ENCODE measurements at places on chromosomes 3 and 15.

DNA sequence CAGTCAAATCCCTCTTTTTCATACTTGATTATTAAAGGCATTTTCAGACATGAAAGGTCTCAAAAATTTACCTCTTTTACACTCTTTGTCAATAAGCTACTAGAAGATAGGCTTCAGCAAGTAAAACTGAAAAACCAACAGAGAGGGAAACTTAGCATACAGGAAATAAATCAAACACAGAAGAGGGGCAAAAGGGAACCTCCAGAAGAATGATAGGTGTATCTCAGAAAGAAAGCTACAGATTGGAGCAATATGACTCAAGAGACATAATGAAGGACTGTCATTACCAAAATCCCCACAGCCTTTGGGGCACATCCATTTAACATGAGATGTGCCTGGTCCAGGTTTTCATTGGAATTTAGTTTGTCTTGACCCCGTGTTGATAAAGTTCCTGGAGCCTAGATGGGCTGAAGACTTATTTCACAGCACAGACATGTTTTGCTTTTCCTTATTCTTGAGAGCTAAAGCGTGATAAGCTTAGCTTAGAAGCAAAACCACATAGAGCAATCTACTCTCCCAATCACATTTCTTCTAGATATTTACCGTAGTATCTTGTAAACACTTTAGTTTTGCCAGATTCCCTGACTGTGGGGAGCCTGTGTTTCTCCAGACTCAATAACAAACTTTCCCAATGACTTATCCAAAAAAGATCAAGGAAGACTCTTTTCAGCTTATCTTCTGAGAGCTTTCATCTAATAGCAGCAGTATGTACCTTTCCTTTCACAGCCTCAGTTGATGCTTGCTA lies 11.7 kb downstream of the LRRFIP2 start:
- no peak for DNase-seq

DNA sequence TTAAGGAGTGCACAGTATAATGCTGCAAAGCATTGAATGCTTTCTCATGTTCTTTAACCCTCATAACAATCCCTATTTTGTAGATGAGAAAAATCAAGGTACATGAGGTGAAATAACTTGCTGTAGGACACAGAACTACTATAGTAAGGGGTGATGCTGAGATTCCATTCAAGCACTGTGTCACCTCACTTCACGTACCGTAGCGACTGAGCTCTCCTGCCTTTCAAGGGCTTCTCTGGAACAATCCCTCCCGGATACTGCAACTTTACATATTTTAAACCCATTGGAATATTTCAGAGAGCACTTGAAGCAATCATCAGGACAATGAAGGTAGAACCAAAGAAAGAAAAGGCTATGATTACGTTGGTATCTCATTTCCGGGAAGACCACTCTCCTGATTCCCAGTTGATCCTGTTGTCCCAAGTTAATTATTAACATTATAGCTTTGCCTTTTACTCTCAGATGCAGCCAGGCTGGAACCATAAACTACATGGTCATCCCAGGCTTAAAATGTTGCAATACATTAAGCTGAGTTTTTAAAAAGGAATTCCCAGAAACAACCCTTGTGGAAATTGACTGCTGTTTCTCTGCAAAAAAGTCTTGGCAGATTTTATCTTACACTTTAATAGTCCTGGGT lies 252.2 kb upstream of the IGF1R start:
- DNase-seq, result no peak

DNA sequence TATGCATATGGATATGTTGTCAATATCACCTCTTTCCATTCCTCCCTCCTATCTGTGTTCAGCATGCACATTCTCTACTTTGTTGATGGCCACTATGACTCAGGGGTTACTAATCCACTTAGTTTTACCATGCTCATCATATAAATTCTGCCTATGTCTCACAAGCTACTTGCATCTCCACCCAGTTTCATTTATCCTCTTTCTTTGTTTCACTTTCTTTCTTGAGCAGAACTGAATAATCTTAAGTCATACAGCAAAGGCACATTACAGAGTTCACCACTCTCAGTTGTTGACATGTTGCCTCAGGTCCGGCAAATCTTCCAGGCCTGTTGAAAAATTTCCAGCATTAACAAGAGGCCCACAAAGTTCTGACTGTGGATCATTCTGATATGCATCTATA lies 71.5 kb downstream of the SSR3 start:
- DNase-seq, result no peak

DNA sequence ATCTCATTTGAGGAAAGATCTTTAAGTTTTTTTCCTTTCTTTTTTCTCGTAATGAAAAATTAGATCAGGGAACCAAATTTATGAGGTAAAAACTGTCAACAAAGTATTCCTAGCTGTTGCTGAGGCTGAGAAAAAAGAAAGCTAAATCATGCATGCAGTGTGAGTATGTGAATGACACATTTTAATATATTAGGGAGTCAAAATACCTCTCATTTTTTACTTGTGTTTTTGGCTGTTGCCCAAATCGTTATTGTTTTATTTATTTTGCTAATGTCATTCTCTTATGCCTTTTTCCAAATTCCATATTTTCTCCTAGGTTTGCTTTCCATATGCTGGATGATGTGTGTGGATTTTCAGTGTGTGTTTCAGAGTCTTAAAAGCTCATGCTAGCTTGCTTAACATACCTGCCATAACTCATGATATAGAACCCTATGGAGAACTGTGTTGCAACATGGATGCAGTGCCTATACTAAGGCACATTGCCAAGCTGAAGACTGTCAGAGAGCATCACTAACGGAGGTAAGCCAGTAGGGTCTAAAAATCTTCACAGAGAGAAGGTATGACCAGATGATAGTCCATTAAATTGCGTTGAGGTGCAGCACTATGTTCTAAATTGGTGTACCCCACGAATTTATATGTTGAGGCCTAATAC lies 629.5 kb upstream of the KCNMB2 start:
- DNase-seq, result no peak

- DNase-seq, result no peak
These were observed 624.8 kb downstream of the NTRK3 start for GRCh38 chr15:87631775-87632174.

DNA sequence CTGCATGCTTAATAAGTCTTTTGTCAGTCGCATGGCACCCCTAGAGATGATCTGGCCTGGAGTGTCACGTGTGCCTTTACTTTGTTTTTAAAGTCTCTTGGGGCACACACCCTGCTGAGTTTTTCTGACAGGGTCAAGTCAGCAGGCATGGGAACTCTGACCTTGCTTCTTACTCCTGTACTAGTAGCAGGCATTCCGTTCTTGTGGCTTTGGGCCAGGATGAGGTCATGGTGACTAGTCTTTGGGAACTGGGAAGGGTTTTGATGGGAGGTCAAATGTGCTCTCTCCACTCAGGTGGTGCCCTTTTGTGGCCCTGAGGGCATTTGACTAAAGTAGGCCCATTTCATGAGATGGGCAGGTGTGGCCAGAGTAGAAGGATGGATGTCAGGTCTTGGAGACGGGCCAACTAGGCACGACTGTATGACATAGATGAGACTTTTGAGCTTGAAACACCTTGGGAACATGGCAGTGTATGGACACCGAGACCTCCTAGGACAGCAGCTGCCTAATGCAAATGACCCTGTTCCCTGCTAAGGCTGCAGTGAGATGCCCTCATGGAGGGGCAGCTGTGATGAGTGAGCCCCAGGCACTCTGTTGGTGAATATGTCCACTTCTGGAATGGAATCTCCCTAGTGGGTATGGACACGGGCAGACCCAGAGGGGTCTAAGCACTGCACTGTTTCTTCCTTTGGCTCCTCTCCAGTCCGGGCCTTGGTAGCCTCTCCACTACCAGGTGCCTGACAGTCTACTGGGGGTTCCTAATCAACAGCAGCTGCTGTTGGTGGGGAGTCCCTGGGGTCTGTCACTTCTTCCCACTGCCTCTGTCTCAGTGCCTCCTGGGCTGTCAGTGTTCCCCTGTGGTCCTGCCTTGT lies 16.4 kb downstream of the SRPRB start:
- DNase-seq, result no peak

DNA sequence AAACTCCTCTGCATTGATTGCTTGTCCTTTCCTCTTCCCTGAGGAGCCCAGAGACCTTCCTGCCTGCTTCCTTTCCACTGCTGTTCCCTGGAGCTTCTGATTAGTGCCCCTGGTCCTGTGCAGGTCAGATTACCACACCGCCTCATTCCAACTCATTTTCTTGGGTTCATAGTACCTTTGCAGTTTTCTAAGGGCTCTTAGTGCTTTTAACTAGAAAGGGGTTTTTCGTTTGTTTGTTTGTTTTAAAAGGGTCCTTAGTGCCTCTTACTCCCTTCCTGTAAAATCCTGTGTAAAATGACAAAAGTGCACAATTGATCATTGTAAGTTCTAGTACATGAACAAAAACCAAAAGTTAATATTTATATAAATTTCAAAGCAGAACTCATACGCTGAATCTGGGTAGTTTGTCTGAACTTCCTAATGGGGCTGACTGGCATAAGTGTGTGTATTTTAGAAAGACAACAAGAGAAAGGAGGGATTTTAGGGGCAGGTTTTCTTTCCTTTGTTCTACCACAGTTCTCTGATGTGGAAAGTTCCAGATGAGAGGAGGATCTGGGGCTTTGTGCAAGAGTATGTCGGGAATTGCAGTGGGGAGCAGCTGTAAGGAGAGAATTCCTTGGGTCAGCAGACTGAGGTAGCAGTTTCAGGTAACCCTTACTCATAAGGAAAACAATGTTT lies 30.6 kb downstream of the SNRK start:
- no peak for DNase-seq

DNA sequence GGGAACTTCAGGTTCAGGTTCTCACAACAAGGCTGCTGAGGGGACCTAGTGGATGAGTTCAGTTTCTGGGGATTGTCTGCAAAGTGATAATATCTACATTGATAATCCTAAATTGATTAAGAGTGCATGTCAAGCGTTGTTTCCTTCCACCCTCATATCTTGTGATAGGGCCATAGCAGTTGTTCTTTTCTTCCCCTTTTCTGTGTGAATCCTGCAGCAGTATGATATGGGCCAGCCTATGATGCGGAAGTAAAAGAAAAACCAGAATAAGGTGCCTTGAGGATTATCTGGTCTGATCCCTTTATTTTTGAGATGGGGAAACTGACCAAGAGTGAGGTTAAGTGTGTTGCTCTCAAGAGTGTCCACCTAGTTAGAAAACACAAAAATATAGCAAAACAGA lies 86.2 kb downstream of the MITF start:
- no peak for DNase-seq

DNA sequence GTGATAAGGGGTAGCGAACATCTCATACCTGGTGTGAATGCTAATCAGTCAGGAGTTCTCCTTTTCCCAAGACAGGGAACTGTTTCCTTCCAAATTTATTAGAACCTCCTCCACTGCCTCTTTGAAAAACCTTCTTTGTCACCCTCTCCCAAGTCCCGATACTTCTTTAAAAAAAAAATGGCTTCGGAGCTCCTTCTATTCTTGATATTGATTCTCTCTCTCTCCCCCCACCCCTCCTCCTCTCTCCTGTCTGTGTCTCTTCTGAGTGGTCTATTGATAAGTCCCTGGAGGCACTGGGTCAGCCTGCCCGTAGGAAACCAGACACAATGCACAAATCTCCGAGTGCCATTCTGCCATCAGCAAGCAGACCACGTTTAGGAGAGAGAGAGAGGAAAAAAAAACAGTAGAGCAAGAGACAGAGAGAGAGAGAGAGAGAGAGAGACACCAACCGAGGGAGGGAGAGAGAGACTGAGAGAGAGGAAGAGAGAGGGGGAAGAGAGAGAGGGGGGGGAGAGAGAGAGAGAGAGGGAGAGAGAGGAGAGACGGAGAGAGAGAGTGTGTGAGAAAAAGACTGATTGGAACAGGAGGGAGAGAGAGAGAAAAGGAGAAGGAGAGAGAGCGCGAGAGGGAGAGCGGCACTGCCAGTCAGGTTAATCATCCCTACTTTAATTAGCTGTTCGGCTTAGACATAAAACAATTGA lies 160.9 kb downstream of the TIGIT start:
- no peak for DNase-seq

- DNase-seq, result no peak
These were observed 109.3 kb downstream of the SV2B start for GRCh38 chr15:91209318-91209717.

GRCh38 chr15:66006986-66007385 lies 137.7 kb downstream of the RAB11A start:
- no peak for DNase-seq

DNA sequence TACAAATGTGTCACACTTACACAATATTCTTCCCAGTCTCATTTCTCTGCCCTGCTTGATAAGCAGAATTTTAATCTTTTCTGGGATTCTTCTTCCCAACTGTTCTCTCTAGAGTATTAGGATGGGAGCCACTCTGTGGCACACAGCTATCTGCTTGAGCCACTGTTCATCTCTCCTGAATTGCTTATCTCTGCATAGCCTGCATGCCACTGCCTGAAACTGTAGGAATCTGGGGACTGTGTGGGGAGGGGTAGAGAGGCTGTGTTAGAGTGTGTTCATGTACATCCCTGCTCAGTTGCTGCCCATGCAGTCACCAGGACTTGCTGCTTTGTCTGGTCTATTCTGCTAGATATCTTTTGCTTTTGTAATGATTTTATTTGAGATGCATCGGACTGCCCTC lies 2.3 kb upstream of the OR4F6 start:
- DNase-seq, result no peak

- no peak for DNase-seq
These were observed 2.1 kb downstream of the BLOC1S6 start for GRCh38 chr15:45589256-45589655.

- no peak for DNase-seq
These were observed 93.0 kb downstream of the MEIS2 start for GRCh38 chr15:37007301-37007700.

DNA sequence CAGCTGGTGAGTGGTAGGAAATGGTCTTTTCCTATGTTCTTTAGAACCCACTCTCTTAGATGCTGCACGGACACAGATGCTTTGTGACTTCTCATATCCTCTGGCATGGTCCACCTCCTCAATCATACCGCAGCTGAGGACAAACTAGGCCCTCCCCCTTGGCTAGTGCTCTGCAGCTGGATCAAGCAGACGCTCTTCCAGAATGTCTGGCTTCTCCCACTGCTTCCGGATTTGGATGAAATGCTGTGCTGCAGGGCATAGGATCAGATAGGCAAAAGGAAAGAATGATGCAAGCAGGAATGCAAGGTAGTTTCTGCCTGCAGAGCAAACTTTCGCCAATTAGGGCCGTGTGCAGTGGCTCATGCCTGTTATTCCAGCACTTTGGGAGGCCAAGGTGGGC lies 75.7 kb upstream of the SLC4A7 start:
- peak; percentile 76 for DNase-seq

GRCh38 chr3:78703944-78704343 lies 1063.9 kb downstream of the ROBO1 start:
- no peak for DNase-seq

GRCh38 chr3:159776779-159777178 lies 211.9 kb upstream of the IL12A start:
- DNase-seq, result no peak

- DNase-seq, result no peak
These were observed 30.0 kb upstream of the RPL14 start for GRCh38 chr3:40427045-40427669.

DNA sequence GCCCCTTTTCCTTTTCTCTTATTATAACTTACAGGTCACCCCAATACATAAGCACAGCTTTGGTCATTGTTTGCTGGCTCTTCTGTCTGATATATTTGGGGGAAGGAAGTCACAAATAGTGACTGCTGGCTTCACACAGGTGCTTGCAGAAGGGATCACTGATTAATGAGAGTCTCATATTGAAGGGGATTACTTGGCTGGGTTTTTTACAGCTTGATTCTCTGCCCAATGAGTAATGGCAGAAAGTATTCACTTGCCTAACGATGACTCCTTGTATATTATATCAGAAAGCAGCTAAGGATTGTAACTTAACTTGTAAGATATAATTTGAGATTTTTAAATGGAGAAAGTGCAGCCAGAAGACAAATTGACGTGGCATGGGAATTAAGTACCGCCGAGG lies 119.3 kb upstream of the PFN2 start:
- no peak for DNase-seq

- DNase-seq, result no peak
These were observed 1.1 kb downstream of the CNTN4 start for GRCh38 chr3:2099779-2100191.

All from breast epithelium (tissue), 4 donors.